ENCODE measurements at places on chromosomes 13 and 19.

DNA sequence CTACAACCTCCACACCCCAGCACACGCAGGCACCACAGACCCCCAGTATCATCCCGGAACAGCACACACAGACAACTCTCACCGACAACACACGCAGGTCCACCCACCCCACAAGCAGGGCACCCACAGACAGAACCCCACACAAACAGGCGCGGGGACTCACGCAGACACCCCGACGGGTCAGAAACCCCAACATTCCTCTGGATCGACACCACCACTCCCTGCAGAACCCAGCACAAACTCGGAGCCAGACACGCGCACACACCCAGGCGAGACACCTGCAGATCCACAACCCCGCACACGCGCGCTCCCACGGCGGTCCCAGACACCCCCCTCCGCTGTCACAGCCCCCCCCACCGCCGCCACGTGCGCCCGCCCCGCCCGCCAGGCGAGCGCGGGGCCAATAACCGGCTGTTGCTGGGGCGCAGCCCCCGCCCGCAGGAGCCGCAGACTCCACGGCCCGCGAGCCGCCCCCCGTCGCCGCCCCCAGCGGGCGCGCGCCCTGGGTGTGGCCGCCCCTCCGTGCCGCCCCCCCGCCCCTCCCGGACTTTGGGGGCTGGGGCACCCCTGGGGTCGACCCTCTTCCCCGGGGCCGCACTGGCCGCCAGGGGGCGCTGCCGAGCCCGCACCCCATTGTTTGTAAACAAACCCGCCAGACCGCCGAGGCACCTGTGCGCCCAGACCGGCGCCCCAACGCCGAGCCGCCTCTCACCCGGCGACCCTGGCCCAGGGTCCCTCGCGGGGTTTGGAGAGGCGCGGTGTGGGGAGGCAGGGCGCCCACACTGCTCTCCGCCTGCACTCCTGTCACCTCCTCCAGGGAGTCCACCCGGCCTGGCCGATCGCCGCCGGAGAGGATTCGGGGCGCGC is 712 bp downstream of the BBC3 start:
- DNase-seq: peak; percentile 73

- no peak for DNase-seq
These were observed 6.7 kb upstream of the CCNP start for GRCh38 chr19:40232949-40233810.

GRCh38 chr13:25503856-25504255 is 132.1 kb downstream of the ATP8A2 start:
- DNase-seq: no peak

DNA sequence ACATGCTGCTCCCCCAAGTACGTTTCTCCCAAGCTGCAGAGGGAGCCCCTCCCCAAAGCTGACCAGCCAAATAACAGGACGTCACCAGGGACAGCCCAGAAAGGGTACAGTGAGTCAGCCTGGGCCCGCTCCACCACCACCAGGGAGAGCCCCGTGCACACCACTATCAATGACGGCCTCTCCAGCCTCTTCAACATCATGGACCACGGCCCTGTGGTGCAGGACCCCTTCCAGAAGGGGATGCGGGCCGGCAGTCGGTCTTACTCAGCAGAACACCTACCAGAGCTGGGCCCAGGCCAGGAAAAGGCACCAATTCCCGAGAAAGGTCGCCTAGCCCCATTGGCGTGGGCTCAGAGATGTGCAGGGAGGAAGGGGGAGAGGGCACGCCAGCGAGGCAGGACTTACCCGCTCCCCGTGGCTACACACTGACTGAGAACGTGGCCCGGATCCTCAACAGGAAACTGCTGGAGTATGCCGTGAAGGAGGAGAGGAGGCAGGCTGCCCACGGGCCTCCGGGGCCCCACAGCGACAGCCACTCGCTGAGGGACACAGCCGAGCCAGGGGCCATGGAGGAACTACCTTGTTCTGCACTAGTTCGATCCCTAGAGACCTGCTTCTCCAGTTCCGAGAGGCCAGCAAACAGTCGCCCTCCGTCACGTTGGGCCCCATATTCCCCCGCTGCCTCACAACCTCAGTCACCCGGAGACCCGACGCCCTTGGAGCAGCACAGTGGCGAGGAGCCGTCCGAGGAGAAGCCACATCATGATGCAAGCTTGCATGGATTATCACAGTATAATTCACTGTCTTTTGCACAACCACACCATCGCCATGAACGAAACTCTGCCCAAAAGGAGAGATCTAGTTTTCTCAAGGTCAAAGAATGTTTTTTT is 815.9 kb upstream of the KLHL1 start:
- DNase-seq: no peak

- DNase-seq: no peak
These were observed 2.0 kb downstream of the GPR12 start for GRCh38 chr13:26758496-26759157.

GRCh38 chr19:41424335-41425173 is 2.6 kb downstream of the B3GNT8 start:
- no peak for DNase-seq

DNA sequence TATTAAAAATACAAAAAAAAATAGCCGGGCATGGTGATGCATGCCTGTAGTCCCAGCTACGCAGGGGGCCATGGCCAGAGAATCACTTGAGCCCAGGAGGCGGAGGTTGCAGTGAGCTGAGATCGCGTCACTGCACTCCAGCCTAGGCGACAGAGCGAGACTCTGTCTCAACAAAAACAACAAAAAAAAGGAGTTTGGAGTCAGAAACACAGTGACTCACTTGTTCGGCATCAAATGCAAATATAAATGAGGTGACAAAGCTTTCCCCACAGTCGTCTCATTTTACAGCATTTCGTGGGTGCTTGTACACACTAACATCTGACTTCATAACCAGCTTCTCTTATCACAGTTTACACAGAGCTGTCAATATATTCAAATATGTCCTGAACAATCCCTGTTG is 11.0 kb downstream of the ZNF665 start:
- DNase-seq: no peak

GRCh38 chr19:55579766-55580621 is 654 bp downstream of the ZNF579 start:
- DNase-seq: no peak

GRCh38 chr13:40343550-40344269 is 322.7 kb downstream of the FOXO1 start:
- no peak for DNase-seq

GRCh38 chr19:40322951-40323615 is 25.1 kb downstream of the C19orf47 start:
- no peak for DNase-seq

- DNase-seq: no peak
These were observed 12.1 kb downstream of the SERTM1 start for GRCh38 chr13:36685927-36686326.

DNA sequence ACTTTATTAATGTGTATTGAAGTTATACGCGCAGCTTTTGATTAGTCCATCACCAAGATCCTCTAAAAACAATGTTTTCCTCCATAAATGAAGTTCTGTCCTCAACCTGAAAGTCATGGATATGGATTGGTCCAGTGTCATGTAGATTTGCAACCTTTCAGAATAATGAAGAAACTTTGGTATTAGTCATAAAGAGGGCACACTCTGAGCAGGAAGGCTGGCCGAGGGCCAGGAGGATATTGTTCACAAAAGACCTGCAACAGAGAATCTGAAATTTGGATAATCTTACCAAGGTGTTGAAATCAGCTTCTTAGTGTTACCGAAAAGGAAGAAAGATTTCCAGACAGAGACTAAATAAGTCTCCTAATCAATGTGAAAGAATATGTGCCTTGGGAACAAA is 20.7 kb downstream of the CLDN10 start:
- DNase-seq: no peak

DNA sequence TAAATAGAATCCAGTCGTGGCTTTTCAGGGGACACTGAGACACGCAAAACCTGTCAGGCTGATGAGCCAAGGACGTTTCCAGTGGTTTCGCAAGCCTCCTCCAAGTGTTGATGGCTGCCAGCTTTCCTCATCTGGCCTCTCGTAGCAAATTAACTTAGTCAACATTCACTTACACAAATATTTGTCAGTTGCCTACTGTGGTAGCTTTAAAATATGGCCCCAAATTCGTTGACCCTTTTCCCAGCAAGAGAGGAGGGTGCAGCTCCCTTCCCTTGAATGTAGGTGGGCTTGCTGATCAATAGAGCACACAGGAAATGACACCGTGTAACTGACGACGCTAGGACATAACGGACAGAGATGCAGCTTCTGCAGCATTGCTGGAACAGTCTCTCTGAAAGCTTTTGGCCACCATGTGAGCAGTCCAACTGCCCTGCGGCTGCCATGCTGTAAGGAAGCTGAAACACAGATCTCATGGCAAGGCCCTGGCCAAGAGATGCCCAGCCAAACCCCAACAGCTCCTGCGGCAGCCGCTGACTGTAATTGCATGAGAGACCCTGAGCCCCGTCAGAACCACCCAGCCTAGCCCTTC is 5.5 kb upstream of the RANBP3 start:
- no peak for DNase-seq

GRCh38 chr13:75715601-75716523 is 79.7 kb downstream of the LMO7 start:
- DNase-seq: no peak

GRCh38 chr13:52454459-52454819 is 839 bp upstream of the CKAP2 start:
- DNase-seq: no peak

GRCh38 chr13:51380269-51380668 is 40.8 kb downstream of the SERPINE3 start:
- no peak for DNase-seq

- DNase-seq: peak; percentile 50
These were observed at the start of gene CADM4 for GRCh38 chr19:43639519-43640423. Gene CADM4 (minus strand): TSS chr19:43639850. CDS start chr19:43639790, 60 bp downstream.

DNA sequence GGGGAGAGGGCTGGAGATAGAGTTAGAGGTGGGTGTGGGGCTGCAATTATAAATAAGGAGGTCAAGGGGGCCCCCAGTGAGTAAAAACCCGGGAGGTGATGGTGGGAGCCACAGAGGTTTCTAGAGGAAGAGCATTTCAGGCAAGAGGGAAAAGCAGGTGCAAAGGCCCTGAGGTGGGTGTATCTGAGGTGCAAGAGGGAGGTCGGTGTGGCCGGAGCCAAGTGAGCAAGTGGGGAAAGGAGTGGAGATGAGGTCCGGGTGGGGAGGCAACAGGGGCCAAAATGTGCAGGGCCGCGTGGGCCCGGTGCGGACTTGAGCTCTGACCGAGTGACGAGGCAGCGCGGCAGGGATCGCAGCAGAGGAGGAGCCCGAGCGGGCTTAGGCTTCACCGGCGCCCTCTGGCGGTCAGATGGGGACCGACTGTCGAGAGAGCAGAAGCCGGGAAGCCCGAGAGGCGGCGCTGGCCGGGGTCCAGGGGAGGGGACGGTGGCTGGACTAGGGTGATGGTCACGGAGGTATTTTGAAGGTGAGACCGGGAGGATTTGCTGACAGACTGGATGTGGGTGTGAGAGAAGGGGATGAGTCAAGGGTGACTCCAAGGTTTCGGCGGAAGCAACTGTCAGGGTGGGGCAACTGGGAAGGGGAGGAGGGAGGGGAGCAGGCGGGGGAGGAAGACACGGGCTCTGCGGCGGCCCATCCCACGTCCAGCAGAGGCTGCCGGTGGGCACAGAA is 17.7 kb upstream of the SPACA4 start:
- DNase-seq: peak; percentile 76

GRCh38 chr13:36345438-36346221 is 564 bp downstream of the SPART start:
- DNase-seq: peak; percentile 7

DNA sequence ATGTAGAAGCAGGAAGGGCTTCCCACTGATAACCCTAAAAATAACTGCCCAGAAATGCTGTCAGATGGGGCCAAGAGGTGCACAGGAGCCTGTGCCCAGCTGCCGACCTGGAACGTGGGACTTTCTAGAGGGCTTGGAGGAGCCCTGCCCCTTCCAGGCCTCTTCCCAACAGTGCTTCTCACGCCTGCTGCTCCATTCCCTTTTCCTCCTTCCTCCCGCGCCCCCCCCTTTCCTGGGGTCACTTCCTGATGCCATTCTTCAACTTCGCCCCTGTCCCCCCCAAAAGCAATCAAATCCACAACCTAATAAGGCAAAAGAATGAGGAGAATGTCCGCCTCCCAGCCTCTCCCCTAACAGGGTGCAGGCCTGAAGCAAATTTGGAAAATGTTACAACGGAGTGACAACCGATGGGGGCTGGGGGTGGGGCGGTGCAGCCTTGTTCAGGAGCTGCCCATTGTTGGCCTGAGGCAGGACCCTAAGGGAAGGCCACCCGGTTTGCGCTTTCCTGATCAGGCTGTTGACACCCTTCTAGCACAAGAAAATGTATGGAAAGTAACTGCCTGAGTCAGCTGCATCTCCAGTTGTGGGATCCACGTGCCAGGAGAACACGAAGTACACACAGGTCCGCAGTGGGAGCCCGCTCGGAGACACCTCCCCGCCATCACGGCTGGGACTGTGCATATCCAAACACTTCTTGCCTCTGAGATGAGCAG is 18.7 kb downstream of the ACTN4 start:
- DNase-seq: no peak

GRCh38 chr19:54281007-54281728 is at the start of gene LILRB2:
Gene LILRB2 (minus strand): TSS chr19:54281110. CDS start chr19:54280496, 614 bp downstream.
- no peak for DNase-seq

GRCh38 chr13:25037057-25037813 is 58.7 kb upstream of the PABPC3 start:
- peak; percentile 14 for DNase-seq

DNA sequence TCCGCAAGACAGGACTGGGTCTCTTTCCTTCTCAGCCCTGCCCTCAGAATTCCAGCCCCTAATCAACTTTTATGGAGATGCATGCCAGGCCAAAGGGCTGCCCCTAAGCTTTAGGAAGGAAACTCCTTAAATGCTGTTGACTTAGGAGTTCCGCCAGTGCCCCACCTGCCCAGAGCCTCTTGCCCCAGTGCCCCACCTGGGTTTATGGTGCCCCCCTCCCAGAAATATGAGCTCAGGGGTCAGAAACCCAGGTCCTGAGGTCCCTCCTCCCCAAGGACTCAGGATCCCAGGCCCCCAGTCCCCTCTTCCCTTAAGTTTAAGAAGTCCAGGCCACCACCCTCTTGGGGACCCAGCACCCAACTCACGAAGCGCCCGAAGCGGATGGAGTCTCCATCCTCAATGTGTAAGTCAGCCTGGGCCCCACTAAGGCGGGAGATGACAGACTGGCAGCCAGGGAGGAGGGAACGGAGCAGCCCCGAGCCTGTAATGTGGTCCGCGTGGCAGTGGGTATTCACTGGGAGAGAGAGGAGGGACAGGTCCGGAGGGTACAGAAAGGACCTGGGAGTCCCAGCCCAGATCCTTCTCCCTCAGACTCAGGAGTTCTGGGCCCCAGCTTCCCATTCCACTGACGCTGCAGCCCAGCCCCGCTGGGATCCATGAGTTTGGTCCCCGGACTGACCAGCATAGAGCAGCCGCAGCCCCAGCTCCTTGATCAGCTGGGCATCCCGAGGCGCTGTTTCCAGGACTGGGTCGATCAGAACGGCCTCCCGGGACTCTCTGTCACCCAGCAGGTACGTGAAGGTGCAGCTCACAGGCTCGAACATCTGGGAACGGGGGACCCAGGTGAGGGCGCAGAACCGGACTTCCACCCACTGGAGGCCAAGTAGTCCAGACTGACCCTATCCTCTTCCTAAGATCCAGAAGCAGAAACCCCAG is 897 bp downstream of the ETHE1 start:
- no peak for DNase-seq

GRCh38 chr13:29758531-29759114 is 91.8 kb downstream of the UBL3 start:
- peak; percentile 37 for DNase-seq

- no peak for DNase-seq
These were observed 435.1 kb downstream of the EFNB2 start for GRCh38 chr13:106100171-106100919.

All from stimulated activated CD4-positive, alpha-beta T cell treated with anti-CD3 and anti-CD28 coated beads, Interleukin-1b, Interleukin-23, amount 100 ng/mL, for 4 hours (primary cell).